Iris pigment epithelial cell (primary cell): ENCODE measurements at places on chromosomes 1 and 21.

- no peak for DNase-seq
Measured at GRCh38 chr1:5882367-5883128, 109.7 kb downstream of the NPHP4 start.

GRCh38 chr1:914131-914890, 9.4 kb upstream of the SAMD11 start:
- DNase-seq: no peak

GRCh38 chr1:201131398-201131797, 4.4 kb upstream of the ASCL5 start:
- DNase-seq: no peak

- DNase-seq: no peak
Measured at GRCh38 chr1:234698686-234699085, 88.7 kb upstream of the IRF2BP2 start.

- no peak for DNase-seq
Measured at GRCh38 chr1:10514490-10515235, 39.9 kb downstream of the PEX14 start.

DNA sequence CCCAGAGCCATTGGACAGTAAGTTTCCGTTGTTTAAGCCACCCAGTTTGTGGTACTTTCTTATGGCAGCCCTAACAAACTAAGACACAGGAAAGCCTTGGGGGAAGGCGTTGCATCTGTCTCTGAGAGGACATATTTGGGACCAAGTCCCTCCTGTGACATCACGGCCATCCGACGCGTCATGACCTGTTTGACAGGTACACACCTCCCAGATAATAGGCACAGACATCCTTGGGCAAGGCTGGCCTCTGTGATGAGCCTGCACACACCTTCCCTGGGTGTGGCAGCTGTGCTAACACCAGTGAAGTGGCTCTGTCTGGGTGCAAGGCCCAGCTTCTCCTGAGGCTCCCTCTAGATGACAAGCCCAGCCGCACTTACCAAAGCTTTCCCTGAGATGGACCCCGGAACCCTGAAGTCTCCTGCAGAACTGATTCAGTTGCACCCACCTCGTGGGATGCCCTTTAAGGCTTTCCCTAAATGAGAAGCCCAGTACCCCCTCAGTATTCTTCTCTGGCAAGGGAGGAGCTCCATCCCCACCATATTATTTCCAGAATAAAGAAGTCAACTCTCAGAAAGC, 136.5 kb downstream of the ZSCAN20 start:
- no peak for DNase-seq
